ENCODE measurements at places on chromosomes 5 and 9.

DNA sequence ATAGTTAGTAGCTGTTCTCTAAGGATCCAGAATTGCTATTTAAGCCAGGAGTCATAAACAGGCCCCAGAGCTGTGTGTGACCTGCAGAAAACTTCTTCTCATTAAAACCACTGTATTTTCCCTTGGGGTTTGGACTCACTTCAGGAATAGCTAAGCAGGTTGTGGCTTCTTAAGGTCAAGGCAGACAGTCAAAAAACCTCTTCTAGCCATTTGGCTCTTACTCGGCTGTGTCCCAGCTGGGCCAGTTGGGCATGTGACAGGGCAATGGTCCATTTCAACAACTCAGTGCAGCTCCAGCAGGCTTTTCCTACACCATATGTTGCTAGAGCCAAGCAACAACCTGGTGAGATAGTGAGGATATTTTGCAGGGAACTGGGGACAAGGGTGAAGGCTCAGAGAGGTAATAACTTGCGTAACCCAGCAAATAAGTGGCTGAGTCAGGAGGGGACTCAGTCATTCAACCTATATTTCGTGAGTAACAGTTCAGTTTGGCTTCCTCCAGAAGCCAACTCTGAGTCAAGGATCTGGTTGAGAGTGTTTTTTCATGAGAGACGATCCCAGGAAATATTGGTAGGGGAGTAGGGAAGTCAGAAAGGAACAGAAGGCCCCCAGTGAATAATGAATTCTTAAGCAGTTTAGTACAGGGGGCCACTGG, 115.4 kb upstream of the PPP2R2B start:
- no peak for DNase-seq

DNA sequence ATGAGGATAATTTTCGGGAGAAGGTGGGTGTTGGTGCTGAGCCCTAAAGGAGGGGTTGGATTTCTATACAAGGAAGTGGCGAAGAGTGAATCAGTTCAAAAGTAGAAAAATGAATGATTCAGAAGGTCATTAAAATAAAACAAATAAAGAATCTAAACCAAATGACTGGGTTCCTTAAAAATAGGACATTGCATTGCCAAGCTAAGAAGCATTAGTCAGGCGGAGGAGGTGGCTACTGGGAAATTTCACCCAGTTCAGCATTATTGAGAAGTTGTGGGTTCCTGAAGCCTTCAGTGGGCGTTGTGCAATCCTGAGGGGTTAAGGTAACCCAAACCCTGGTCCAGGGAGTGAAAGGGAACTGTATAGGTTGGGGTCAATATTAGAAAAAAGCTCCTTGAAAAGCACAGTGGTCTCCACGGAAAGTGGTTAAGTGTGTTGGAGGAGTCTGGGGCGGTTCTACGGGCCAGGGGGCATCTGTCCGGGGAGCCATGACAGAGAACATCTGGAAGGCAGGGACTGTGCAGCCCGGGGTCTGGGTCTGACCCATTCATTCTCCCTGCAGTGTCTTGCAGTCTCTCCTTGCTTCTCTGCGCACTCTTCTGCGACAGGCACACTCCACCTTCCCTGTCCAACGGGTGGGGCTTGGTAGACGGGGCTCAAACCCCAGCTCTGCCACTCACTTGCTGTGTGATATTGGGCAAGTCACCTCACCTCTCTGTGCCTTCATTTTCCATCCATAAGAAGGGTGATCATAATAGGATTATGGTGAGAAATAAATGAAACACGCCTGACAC, 27.6 kb upstream of the DUSP1 start:
- DNase-seq: peak; percentile 87

DNA sequence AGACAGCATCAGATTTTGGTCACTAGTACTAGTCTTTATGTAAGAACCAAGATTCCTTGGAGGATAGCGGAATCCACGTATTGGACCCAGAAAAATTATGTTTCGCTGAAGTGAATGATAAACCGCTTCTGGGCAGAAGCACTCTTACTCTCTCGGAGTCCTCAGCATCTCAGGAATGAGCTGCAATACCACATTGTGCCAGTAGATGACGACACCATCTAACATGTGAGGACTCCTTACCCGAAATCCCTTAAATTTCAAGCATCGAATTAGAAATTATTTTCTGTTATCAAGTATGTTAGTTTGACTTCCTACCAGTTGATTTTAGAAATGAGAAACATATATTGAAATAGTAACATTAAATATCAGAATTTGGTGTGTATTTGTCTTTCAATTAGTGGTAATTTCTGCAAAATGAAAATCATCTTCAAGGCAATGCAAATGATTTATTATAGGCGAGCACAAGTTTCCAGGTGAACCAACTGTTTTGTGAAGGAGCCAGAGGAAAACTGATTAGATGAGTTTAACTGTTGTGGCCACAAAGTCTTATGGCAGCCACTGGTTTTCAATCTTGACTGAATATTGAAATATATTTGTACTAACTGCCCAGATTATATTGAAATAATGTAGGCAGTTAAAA, 66.0 kb upstream of the CAMK4 start:
- peak; percentile 68 for DNase-seq

DNA sequence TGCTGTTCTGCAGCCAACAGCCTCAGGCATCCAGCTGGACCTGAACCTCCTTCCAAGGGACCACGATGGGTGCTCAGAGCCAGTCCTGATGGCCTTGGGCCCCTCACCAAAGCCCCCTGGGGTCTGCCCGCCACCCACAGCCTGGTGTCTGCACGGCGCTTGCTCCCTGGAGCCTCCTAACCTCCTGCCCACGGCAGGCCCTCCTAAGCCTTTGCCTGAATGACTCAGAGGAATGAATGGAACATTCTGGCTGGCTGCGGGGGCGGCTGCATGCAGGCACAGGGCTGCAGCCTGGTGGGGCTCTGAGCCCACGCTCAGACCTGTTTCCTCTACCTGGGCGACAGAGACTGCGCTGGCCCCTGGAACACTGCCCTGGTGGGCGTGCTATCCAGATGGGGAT, 6.9 kb downstream of the SOHLH1 start:
- no peak for DNase-seq

GRCh38 chr5:77953374-77953773, 177.2 kb upstream of the TBCA start:
- no peak for DNase-seq

All from amniotic epithelial cell (primary cell).